ENCODE measurements at places on chromosomes 1 and 21. TPM values are rescaled to one million over a fixed set of nuclear protein-coding genes. Genes with fewer than 3 reads are reported as not detected.
A peak's percentile ranks its signal among the peaks of the same experiment; 100 is the strongest.

DNA sequence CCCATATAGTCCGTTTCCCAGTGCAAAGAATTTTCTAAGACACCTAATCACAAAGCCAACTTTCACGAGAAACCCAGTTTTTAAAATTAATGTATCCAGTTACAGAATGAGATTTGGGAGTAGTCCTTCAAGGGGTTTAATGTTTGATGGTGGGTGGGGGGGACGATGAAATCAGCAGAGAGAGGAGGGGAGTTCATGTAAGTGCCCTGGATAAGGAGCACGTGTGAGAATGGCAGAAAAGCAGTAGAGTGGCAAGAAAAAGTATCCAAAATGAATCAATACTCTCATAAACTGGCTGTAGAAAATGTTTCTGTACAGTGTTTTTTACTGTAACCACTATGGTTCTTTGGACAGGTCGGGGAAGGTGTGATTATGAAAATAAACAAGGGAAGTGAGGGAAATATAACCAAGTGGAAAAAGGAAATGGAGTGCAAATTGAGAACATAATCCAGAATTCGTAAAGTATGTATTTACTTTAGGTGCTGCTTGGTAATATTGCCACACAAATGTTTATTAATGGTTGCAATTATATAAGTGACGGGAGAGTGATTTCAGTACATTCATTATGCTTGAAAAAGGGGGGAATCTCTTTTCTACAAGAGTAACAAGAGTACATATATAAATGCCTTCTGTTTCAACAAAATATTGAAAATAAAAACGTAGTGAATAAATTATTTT lies 118.7 kb upstream of the RRP15 start:
- H3K27ac ChIP-seq = no peak overlapping the region
- H3K36me3 ChIP-seq = no peaks in the 10 kb centered on the region
- peaks cover 22% of the 10 kb centered on the region for H3K27me3 ChIP-seq
- no peak for DNase-seq
- H3K4me1 ChIP-seq = no peaks in the 10 kb centered on the region
- H3K4me3 ChIP-seq = no peak overlapping the region

DNA sequence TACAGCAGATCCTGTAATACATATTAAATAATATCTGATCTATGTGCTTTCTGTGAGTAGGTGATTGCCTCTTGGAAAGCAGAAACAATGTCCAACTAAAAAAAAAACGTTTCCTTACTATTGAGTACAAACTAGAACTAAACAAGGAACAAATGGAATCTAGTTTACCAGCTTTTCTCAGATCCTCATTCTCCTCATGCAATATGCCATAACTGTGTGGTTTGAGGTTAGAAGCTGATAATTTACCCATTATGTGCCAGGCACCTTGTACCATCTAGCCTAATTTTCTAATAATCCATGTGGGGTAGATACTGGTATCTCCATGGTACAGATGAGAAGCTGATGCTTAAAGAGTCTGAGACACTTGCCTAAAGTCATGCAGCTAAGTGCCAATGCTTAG lies 154.7 kb downstream of the PTGER3 start:
- no peaks in the 10 kb centered on the region for H3K27me3 ChIP-seq
- no peak overlapping the region for H3K4me3 ChIP-seq
- H3K27ac ChIP-seq = no peak overlapping the region
- no peaks in the 10 kb centered on the region for H3K36me3 ChIP-seq
- H3K4me1 ChIP-seq = no peaks in the 10 kb centered on the region

GRCh38 chr1:192578144-192578909 lies 2.8 kb downstream of the RGS1 start:
- H3K27me3 ChIP-seq = no peaks in the 10 kb centered on the region
- H3K4me1 ChIP-seq = peaks cover 4% of the 10 kb centered on the region
- DNase-seq = no peak
- H3K27ac ChIP-seq = no peak overlapping the region

DNA sequence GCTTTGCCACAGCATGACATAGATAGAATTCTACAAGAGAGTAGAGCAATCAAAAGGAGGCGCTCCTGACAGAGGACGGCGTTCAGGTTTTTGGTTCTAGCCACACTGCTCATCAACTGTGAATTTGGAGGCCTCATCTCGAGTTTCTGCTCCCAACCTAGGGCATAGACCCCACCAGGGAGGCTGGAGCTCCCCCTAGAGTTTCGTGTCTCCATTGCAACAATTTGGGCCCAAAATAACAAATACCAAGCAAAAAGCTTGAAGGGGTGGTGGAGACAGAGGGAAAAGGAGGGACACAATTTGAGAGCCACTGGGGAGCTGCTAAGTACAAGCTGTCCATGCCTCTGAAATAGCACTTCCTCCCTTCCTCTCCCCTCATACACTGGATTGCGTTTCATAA lies 297.0 kb downstream of the GPATCH2 start:
- DNase-seq = no peak
- no peak overlapping the region for H3K4me3 ChIP-seq
- H3K27ac ChIP-seq = no peak overlapping the region
- H3K4me1 ChIP-seq = no peaks in the 10 kb centered on the region
- H3K27me3 ChIP-seq = no peaks in the 10 kb centered on the region

DNA sequence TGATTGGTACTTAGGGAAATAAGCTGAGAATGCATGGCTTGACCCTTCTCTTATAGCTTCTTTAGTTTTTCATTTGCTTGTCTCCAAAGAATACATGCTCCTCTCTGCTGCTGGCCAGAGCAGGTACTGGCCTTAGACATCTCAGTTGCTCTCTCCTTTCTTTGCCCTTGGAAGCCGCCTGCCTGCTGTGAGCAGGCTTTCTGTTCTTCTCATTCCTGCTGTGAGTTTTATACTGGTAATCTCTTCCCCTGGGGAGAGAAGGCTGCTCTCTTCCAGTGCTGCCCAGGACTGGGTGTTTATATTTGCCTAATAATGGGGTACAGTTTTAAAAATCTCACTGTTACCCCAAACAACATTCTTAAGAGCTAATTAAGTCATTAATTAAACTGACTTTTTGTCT lies 323.5 kb upstream of the LRRC7 start:
- no peak for DNase-seq
- H3K27me3 ChIP-seq = no peaks in the 10 kb centered on the region
- no peak overlapping the region for H3K27ac ChIP-seq
- H3K36me3 ChIP-seq = no peaks in the 10 kb centered on the region

DNA sequence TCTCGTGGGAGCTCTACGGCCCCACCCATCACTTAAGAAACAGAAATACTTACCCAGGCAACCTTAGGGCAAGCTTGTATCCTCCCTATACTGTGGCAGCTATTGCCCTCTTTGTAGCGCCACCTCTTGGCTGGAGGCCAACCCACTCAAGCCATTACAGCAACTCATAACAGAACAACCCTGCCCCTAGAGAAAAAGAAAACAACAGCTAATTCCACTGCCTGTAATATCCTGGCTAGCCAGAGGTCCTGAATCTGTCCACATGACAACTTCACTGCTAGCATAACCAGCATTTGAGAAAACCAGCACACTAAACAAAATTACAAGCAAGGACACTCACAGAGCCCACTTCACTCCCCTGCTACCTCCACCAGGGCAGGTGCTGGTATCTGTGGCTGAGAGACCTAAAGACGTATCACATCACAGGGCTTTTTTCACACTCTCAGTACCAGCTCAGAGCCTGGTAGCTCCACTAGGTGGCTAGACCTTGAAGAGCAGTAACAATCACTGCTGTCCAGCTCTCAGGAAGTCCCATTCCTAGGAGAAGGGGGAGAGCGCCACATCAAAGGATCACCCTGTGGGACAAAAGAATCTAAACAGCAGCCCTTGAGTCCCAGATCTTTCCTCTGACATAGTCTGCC lies 14.5 kb upstream of the MX1 start:
- no peak overlapping the region for H3K4me3 ChIP-seq
- peaks cover 27% of the 10 kb centered on the region for H3K36me3 ChIP-seq
- H3K4me1 ChIP-seq = peaks cover 8% of the 10 kb centered on the region
- DNase-seq = peak; percentile 73
- no peaks in the 10 kb centered on the region for H3K27me3 ChIP-seq
- no peak overlapping the region for H3K27ac ChIP-seq

DNA sequence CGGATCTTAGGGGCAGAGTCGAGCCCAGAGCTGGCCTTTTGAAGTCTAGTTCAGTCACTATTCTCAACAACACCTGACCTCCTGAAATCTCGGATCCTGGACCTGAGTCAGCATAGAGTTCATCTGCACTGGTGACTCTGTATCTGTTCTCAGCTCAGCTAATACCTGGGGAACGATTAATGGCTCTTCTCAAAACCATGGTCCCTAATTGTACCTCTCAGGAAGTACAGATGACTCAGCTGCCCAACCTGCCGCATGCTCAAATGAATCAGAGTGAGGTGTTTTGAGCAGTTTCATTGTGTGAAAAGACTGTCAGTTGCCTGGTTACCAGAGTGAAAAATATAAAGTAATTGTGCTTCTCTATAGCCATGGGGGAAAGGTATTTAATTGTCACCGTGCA lies 89.2 kb downstream of the SLC35F3 start:
- DNase-seq = no peak
- H3K4me1 ChIP-seq = no peaks in the 10 kb centered on the region
- no peak overlapping the region for H3K27ac ChIP-seq
- no peak overlapping the region for H3K4me3 ChIP-seq

DNA sequence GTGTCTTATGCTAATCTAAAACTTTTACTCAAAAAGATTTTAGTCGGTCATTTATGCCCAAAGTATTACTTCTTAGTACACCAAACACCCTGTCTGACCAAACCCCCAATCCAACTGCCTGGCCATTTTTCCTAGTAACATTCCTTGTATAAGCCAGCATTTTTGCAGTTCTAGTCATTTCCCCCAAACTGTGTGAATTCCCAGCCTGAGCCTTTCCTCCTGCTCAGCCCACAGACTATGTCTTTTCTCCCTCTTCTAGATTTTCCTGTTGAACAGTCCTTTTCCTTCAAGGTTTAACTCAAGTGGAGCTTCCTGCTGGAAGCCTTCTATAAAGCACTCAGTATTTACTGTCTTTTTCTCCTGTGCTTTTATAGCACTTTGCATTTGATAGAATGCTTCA lies 843.8 kb downstream of the USP25 start:
- no peaks in the 10 kb centered on the region for H3K27me3 ChIP-seq
- no peaks in the 10 kb centered on the region for H3K36me3 ChIP-seq
- no peak for DNase-seq
- H3K4me1 ChIP-seq = no peaks in the 10 kb centered on the region
- no peak overlapping the region for H3K27ac ChIP-seq

- no peak for DNase-seq
- H3K36me3 ChIP-seq = no peaks in the 10 kb centered on the region
- peaks cover 9% of the 10 kb centered on the region for H3K4me1 ChIP-seq
Observed at GRCh38 chr1:179298952-179299351, 5.4 kb downstream of the SOAT1 start.

DNA sequence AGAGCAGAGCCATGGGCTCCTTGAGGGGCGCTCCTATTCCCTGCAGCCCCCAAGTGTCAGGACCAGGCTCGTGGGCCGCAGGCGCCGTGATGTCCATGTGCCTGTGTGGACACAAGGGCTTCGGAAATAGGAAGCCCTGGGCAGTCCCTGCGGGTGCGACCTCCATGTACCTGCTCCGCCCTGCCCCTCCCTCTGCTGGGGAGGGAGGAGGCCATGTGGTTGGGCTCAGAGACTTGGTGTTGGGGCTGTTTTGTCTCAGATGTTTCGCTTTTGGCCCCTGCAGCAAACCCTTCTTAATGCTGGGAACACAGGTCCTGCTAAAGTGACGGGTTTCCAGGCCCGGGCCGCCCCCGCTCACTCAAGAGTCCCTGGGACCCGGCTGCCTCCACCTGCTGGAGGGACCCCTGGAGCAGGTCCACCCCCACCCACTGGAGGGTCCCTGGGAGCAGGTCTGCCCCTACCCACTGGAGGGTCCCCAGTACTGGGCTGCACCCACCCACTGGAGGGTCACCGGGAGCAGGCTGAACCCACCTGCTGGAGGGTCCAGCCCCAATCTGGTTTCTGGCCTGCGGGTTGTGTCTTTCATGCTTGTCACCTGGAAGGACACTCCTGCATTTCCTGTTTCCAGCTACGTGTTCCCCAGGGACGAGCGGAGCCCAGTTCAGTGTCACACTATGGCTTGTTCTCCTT lies 156.5 kb downstream of the PEX14 start:
- DNase-seq = no peak
- no peaks in the 10 kb centered on the region for H3K36me3 ChIP-seq
- H3K27me3 ChIP-seq = no peaks in the 10 kb centered on the region
- peak overlapping the region; percentile 10 for H3K27ac ChIP-seq
- no peak overlapping the region for H3K4me3 ChIP-seq

DNA sequence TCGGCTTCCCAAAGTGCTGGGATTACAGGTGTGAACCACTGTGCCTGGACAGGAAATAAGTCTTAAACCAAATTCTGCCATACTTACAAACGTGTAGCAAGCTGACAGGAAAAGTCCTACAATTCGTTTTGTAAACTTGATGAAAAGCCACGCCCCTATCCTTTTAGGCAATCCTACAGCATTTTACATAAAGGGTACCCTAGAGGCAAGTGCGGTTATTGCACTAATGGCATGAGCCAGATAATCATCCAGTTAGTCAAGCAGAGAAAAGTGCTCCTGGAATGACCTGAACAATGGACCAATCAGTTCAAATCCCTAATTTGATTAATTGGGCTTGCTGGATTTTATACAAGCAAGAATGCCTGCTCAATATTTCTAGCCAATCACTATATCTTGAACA lies 338.2 kb downstream of the KIF26B start:
- no peak for DNase-seq
- no peak overlapping the region for H3K27ac ChIP-seq
- H3K4me3 ChIP-seq = no peak overlapping the region
- H3K27me3 ChIP-seq = no peaks in the 10 kb centered on the region
- H3K4me1 ChIP-seq = no peaks in the 10 kb centered on the region
- H3K36me3 ChIP-seq = no peaks in the 10 kb centered on the region

DNA sequence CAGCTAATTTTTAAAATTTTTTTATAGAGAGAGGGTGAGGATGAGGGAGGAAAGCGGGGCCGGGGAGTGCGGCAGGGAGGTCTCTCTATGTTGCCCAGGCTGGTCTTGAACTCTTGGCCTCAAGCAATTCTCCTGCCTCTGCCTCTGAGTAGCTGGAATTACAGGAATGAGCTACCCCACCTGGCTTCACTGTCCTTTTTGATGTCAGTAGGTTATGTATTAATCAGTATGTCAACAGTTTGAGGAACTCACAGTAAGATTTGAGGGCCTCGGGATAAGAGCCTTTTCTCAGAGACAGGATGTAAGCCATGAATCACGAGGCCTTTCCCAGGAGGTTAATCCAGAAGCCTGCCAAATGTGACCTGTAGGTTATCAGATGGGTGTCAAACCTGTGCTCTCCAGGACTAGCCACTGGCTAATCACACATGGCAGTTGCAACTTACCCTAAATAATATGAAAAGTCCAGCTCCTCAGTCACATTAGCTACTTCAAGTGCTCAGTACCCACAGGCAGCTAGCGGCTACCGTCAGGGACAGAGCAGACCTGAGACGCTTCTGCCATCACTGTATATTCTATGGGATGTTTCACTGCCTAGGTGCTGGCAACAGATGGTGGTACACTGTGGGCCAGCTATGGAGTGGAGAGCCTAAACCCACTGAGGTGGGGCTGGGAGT lies 33.1 kb downstream of the TRIM67 start:
- no peak overlapping the region for H3K4me3 ChIP-seq
- no peaks in the 10 kb centered on the region for H3K36me3 ChIP-seq
- DNase-seq = peak; percentile 9
- H3K4me1 ChIP-seq = no peaks in the 10 kb centered on the region

S100A2 gene
- not detected for total RNA-seq

HP1BP3 gene
- 259 TPM for total RNA-seq
